ENCODE measurements at places on chromosomes 4 and X.

- no peak for DNase-seq
These were observed 168.6 kb downstream of the PTTG2 start for GRCh38 chr4:38128478-38129459.

GRCh38 chrX:132114607-132115006, 13.2 kb downstream of the FRMD7 start:
- DNase-seq = no peak

GRCh38 chr4:186074189-186074588, 5.2 kb downstream of the TLR3 start:
- DNase-seq = no peak

DNA sequence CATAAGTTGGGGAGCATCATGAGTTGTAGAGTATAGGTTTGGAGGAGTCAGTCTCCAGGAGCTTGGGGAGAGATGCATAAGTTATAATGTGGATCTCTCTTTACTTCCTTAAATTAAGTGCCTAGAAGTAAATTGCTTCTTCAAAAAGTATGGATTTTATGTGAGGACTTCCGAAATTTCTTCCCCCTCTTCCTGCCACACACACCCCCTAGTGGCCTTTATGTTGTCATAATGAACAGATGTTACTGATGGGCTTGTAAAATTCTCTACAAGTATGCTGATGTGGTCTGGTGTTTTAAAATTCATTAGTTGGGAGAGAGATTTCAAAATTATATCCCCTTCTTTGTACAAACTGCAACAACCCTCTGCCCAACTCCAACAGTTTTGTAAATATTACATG, 2.3 kb upstream of the METTL14 start:
- DNase-seq = no peak

DNA sequence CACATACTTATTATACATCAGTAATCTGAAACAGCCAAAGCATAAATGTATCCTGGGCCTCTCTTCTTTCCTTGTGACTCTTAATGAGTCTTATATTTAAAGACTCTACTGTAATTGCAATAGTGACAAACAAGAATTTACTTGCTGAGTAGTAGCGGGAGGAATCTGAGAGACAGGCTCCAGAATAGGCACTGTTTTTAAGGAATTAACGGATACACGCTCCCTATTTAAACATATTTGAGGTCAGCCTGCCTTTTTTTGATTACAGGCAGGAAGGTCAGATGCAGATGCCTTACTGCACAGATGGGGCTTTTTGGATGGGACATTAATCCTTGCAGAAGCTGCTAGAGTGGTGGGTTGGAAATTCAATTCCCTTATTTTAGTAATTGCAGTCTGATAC, 196.3 kb upstream of the ANXA3 start:
- DNase-seq = no peak

DNA sequence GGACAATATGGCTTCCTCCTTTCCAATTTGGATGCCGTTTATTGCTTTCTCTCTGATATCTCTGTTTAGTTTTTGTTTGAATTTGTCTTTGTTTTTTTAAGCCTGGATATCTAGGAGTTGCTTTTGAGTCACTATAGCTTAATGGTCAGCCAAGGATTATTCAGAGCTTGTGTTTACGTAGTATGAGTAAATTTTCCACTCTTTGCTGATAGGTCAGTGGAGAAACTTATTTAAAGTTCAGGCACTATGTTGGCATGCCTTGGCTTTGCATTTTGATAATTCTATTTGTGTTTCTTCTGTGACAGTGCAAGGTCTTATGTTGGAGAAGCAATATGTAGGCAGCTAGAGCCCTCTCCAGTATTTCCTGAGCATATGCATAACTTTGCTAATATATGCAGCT, 315.2 kb downstream of the GRID2 start:
- no peak for DNase-seq

- no peak for DNase-seq
These were observed 2.6 kb upstream of the SLC6A8 start for GRCh38 chrX:153685156-153685536.

- DNase-seq = peak; percentile 32
These were observed at the start of gene TSR2 for GRCh38 chrX:54439960-54440871. Gene TSR2 (plus strand): TSS chrX:54440404. CDS start chrX:54440422, 18 bp downstream.

- DNase-seq = no peak
These were observed 6.8 kb upstream of the DCAF8L1 start for GRCh38 chrX:27987862-27988646.

GRCh38 chr4:128766781-128767180, 42.7 kb upstream of the JADE1 start:
- DNase-seq = no peak

Measured in C1 segment of cervical spinal cord (tissue), 14 donors.